ENCODE measurements at places on chromosomes 2 and 18.

GRCh38 chr2:190446750-190447516, 38.8 kb downstream of the MFSD6 start:
- no peak for DNase-seq

- no peak for DNase-seq
Observed at GRCh38 chr2:191298306-191298705, 53.1 kb downstream of the MYO1B start.

GRCh38 chr18:2302628-2303516, 268.4 kb downstream of the METTL4 start:
- no peak for DNase-seq

- DNase-seq: no peak
Observed at GRCh38 chr18:23020555-23021294, 87.6 kb downstream of the RBBP8 start.

GRCh38 chr18:51191128-51191717, 6.3 kb downstream of the MEX3C start:
- no peak for DNase-seq

- DNase-seq: no peak
Observed at GRCh38 chr18:53887447-53887846, 337.0 kb downstream of the MBD2 start.

- no peak for DNase-seq
Observed at GRCh38 chr2:216031960-216032689, 18.8 kb upstream of the MREG start.

DNA sequence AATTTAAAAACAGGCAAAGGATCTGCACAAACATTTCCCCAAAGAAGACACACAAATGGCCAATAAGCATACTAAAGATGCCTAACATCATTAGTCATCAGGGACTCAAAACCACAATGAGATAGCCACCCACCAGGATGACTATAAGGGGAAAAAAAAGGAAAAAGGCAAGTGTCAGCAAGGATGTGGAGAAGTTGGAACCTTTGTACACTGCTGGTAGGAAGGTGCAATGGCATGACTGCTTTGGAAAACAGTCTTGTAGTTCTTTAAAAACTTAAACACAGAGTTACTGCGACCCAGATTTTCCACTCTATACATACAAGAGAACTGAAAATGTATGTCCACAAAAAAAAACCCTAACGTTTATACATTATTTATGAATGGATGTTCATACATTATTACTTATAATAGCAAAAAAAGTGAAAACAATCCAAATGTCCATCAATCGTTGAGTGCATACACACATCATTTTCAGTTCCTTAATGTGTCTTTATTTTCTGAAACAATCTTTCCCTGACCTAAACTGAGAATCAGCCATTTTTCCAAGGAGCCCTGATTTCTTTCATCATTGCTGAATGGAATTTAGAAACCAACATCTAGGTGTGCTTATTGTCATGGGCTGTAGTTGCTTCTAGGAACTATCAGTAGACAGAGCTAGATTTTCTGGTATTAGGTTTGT, 64.7 kb upstream of the TLK1 start:
- DNase-seq: no peak

- no peak for DNase-seq
Observed at GRCh38 chr2:68753318-68753717, 18.7 kb downstream of the ARHGAP25 start.

DNA sequence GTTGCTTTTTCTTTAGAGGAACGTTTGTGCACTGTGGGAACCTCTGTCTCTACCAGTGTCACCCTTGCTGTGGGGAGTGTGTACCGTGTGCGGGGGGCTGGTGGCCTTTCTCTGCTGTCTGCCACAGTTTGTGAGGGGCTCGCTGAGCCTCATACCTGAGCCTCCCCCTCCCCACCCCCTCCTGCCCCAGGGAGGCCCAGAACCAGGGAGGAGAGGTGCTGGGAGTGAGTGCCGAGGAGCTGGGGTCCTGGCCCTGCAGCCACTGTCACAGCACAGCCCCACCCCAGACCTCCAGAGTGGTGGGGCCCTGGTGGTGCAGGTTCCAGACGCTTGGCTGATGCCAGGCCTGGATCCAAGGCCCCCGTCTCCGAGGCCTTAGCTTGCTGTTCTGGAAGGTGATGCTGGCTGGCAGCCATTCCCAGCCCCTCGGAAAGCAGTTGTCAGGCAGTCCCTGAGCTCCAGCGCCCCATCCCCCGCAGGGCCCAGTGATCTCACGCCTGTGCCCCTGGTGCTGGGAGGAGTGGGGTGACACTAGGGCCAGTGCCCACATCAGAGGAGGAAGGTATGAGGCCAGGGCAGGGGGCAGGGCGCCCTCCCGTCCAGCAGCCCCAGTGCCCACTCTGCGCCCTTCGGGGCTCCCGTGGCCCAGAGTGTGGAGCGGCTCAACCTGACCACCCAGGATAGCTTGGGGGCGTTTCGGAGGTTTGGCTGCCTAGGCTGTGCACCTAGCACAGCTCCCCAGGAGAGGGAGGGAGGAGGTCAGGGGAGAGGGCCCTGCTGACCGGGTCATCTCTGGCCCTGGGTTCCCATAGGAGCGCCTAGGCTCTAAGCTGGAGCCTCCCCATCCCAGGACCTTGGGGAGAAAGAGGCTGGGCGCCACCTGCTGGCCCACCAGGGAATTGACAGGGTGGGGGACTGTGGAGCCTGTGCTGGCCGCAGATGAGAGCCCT, 53.0 kb upstream of the ALPP start:
- no peak for DNase-seq

GRCh38 chr2:164562666-164563065, 58.6 kb downstream of the GRB14 start:
- DNase-seq: no peak

DNA sequence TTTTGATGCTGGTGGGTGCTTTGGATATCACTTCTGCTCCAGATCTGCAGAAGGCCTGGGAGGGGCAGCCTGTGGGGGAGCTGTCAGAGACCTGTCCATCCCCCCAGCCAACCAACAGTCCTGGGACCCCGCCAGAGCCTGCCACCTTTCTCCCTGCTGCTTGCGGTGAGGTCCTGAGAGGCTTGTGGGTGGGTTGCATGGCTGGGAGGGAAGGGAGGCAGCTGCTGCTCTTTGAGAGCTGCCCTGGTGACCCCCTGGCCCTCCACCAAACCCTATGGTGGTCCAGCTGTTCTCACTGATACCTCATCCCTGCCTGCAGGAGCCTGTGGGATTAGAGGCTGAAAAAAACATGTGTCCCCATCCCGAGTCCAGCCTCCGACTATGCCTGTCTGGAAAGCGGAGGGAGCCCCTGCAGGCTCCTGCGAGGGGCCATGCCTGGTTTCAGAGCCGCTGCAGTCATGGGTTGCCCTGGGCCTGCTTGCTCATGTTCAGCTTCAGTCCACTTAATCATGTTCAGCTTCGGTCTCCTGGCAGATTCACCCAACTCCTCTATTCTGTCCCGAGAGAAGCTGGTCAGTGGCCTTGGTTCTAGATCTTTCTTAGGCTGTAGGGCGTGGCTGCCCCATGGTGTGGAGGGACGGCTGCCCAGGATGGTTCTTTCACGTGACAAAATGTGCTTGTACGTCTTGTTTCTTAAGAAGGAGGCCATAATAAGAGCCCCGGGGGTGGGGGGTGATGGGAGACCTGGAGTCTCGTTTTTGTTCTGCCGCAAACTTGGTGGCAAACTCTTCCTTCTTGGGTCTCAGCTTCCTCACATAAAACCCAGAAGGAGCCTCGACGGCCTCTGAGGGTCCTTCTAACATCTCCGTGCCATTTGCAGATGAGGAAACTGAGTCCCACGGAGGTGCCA, 98.5 kb downstream of the CTIF start:
- no peak for DNase-seq

DNA sequence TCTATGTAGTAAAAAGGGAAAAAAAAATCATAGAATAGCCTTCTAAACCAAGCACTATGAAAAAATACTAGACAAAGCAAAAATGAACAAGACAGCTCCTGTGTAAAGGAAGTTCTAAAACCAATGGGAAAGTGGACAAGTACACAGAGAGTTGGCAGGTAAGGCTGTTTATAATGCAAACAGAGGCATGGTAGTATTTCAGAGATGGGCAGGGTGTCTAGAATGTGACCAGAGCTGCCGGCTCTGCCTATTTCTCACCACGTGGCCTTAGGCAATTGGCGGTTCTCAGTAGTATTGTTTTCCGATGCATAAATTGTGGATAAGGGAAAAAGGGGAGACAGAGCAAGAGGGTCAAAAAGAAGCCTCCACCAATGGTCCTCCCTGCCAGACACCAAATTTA, 173.6 kb downstream of the ANKRD30B start:
- no peak for DNase-seq

DNA sequence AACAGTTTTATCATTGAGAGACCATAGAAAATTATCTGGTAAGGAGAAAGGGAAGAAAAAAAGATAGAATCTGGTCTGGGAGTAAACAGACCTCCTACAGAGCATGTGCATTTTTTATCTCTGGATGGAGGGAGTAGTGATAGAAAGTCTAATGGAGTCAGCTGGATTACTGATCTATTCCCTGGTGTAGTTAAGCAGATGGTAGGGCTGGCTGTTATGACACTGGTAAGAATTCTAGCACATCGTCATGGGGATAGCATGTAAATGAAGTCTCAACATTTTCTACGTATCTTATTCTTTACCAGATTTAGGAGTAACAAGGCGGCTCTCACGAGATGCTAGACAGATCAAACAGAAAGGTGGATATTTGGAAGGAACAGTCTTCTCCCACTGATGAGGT, 407.4 kb downstream of the NRXN1 start:
- DNase-seq: no peak

- no peak for DNase-seq
Observed at GRCh38 chr18:62989195-62989594, 273.9 kb downstream of the PHLPP1 start.

- DNase-seq: no peak
Observed at GRCh38 chr2:53549497-53549896, 218.1 kb upstream of the CHAC2 start.

- DNase-seq: no peak
Observed at GRCh38 chr18:34932792-34933466, 108.3 kb upstream of the MAPRE2 start.

- no peak for DNase-seq
Observed at GRCh38 chr2:38315707-38316333, 61.3 kb downstream of the ATL2 start.

DNA sequence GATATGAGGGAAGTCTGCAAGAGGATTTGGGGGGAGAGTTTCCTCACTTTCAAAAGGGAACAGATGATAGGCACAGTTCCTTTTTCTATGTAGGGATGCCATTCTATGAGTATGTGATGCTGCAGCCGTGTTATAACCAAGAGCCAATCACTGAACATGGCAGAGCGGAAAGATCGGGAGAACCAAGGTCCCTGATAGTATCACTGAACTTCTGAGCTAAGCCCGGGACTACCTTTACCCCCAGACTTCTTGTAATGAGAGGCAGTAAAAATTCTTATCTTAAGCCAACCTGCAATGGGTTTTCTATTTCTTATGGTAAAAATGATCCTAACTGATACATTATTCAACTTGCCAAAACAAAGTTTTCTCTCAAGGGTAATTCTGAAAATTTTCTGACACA, 21.6 kb upstream of the SLC1A4 start:
- DNase-seq: no peak

DNA sequence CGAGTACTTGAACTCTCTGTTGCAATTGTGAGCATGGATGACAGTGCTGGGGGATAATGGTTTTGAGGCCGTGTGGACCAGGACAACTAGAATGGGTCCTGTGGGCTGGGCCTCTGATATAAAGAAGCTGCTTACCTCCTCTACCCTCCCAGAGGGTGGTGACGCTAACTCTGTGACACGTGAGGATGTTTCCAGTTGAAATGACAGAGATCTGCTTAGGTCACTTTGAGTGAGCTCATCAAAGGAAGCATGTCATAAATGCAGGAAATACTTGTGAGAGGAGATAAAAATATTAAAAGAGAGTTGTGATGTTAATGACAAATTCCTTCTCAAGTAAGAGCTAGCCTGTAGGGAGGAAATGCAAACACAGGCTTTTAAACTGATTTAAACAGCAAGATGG, 16.4 kb downstream of the RMC1 start:
- no peak for DNase-seq

GRCh38 chr2:234320066-234320465, 176.8 kb downstream of the ARL4C start:
- no peak for DNase-seq

DNA sequence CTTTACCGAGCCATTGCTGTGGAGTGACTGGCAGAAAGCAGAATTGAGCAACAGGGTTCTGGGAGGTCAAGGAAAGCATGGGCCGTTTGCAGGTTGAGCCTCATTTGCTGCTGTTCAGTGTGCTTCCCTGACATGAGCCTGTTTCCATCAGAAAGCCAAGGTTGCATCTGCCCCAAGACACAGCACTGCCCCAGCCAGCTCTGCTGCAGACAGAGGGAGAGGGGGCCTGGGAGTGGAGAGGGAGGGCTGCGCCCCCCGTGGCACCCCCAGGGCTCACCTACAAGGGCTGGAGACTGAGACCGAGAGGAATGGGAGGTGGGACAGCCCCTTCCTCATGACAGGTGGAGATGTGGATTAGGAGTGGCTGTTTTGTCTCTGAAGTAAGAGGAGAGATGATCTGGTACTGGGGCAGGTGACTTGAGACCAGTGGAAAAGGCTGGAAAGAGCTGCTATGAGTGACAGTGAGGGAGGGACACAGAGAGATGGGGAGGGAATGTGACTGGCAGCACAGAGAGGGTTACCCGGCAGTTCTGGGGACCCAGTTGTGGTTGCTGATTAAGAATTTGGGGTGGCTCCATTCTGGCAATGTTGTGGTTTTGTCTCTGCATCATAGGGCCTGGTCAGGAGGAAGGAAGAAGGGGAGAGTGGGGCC, 218.0 kb downstream of the DYSF start:
- no peak for DNase-seq

DNA sequence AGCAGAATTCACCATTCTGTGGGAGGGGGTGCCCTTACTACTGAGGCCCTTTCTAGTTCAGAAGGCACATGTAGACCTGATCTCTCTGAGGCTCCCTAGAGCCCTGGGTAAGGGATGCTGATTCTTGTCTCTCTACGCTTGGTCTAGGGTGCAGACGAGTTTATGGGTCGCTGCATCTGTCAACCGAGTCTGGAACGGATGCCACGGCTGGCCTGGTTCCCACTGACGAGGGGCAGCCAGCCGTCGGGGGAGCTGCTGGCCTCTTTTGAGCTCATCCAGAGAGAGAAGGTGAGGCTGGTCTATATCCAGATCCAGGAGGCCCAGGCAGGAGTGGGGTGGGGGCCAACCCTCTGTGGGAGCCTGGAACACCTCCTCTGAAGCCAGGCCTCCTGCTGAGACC, 147.2 kb downstream of the DYSF start:
- DNase-seq: no peak

- DNase-seq: no peak
Observed at GRCh38 chr2:121350890-121351289, 65.9 kb upstream of the TFCP2L1 start.

- no peak for DNase-seq
Observed at GRCh38 chr18:5196253-5197031, 615 bp downstream of the AKAIN1 start.

GRCh38 chr18:10913919-10914318, 235.4 kb downstream of the PIEZO2 start:
- no peak for DNase-seq

GRCh38 chr2:55422876-55423665, 3.4 kb upstream of the CCDC88A start:
- no peak for DNase-seq

All from stimulated activated CD4-positive, alpha-beta T cell treated with anti-CD3 and anti-CD28 coated beads, TNF-alpha, amount 100 ng/mL, for 24 hours (primary cell).